ENCODE measurements at places on chromosomes 7 and 10.

DNA sequence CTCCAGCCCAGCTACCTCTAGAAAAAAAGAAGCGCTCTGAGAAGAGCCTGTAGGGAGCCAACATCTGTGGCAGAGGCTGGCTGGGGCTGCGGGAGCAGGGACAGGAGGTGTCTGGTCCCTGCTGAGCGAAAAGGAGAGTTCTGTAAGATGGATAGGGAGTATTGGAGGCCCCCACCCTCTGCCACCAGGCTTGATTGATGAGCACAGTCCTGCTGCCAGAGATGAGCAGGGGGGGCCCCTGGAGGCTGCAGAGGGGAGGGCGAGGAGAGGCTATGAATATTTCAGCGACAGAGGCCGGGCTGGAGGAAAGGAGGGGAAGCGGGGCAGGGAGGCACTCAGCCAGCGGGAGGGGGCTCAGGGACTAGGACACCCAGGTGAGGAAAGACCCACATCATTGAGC lies 44.5 kb upstream of the HSPB1 start:
- DNase-seq = no peak

GRCh38 chr10:84190621-84191020 lies 3.7 kb upstream of the CDHR1 start:
- DNase-seq = no peak

DNA sequence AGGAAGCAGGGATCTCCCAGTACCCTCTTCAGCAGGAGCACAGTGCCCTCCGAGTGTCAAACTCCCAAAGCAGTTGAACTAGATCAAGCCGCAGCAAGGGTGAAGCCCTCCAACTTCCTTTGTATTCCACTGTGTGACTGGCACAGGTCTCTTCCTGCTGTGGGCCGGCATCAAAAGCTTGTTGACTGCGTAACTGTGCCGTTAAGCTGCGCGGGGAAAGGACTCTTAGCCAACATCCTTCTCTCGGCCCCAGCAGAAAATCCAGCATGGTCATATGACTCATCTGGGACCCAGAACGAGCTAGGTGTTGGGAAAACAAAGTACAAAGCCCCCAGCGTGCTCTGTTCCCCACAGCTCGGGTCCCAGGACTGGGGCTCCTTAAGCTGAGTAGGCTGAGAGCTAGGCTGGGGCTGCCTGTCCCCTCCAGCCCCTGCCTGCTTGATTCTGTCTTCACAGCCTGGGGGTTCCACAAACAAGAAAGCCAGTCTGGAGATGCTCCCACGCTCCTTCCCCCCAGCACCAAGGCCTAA lies 52.2 kb downstream of the COL17A1 start:
- no peak for DNase-seq

- DNase-seq = peak; percentile 59
These were observed 42.0 kb downstream of the LYZL2 start for GRCh38 chr10:30587522-30588031.

GRCh38 chr7:43619213-43620012 lies 36.5 kb downstream of the STK17A start:
- DNase-seq = no peak
